ENCODE measurements at places on chromosomes 3 and 15. TPM values are rescaled to one million over a fixed set of nuclear protein-coding genes. Genes with fewer than 3 reads are reported as not detected.

DNA sequence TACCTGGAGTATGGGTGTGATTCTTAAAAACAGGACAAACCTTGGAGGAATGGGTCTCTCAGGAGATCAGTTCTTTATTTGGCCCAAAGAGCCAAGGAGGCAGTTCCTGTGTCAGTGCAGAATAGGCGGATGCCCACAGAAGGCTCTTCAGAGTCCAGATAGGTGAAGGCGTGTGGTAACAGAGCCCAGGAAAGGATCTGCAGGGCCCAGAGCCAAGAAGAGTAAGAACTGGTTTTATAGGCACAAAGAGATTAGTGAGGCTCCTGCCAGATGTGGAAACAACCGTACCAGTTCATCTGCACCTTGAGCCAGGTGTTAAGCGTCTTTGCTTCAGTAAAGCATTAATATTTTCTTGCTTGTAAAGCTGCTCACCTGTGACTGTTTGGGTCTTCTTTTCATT, 140.1 kb upstream of the BFSP2 start:
- no peak for DNase-seq

- DNase-seq = no peak
These were observed 618.2 kb upstream of the ZNF717 start for GRCh38 chr3:76403556-76403955.

- no peak for DNase-seq
These were observed 297.1 kb downstream of the UACA start for GRCh38 chr15:70466305-70466704.

The CAND2 gene
- total RNA-seq = 4.3 TPM

The POPDC2 gene
- 2.4 TPM for total RNA-seq

DNA sequence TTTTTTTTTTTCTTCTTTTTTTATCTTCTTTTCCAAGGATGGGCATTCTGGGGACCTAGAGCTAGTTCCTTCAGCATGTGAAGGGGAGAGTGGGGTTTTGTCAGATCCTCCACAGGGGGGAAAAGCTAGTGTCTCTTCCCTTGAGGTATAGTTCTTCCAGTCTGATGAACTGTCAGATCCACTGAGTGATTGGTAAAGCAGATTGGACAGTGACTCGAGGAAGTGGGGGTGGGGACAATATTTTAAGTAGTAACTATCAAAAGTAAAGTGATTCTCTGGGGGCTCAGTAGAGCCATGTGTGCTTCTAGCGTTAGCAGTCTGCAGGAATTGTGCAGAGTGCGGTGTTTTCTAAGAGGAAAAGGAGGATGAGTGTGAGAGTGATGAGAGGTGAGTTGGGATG, 62.0 kb upstream of the TRIM71 start:
- no peak for DNase-seq

GRCh38 chr3:132549890-132550578, 47.0 kb upstream of the ACKR4 start:
- DNase-seq = no peak

GRCh38 chr15:33959844-33960548, 8.3 kb upstream of the CHRM5 start:
- no peak for DNase-seq

DNA sequence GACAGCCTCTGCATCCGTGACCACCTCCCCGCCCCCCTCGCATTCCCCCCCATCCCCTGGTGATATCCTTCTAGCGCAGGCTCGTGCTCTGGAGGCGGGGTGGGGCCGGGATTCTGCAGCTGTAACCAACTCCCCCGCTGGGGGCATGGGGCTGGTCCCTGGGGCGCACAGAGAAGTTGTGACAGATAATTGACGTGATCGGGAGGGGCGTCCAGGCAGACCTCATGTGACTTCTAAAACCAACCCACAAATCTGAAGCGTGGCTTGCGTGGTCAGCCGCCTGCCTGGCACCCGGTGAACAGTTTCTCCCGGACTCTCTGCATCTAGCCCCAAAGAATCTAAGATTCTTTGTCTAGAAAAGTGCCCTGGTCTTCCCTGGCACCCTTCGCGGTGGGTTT, 100.6 kb upstream of the IGF1R start:
- DNase-seq = peak; percentile 79

DNA sequence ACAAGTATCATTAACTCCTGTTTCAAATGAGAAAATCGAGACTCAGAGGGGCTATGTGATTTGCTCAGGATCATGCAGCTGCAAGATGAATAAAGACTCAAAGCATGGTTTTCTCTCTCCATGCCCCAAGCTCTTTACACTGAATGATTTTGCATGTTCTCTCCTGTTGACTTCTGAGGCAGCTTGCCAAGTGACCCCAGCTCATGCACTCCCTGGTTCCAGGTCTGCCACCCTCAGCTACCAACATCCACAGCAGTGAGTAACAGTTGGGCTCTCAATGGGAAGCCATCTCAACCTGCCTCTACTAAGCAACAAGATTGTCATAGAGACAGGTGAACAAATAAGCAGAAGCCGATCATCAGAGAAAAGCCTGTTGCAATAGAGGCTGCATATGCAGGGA, 116.9 kb upstream of the GADL1 start:
- DNase-seq = no peak

The SSR3 gene
- total RNA-seq = 56.6 TPM

The U2SURP gene
- 47.4 TPM for total RNA-seq

- no peak for DNase-seq
These were observed 21.6 kb downstream of the FANCD2 start for GRCh38 chr3:10047876-10048275.

DNA sequence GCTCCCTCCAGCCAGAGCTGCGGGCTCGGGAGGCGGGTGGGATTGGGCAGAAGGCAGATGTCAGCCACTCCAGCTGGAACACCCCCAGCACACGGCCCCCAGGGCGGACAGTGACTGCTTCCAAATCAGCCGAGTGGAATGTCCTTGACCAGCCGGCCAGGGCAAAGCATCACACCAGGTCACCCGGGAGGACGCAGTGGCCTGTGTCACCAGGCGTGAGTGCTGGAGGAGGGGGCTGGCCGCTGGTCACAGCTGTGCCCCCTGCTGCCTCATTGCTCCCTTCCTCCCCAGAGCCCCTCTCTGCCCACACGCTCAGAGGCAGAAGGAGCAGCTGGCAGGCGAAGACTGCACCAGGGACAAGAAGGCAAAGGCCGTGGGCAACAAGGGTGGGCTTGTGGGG, 33.5 kb downstream of the NTRK3 start:
- no peak for DNase-seq

- DNase-seq = no peak
These were observed 110.1 kb downstream of the DNAH12 start for GRCh38 chr3:57434041-57434440.

- DNase-seq = no peak
These were observed 37.7 kb upstream of the HES1 start for GRCh38 chr3:194098081-194098842.

GRCh38 chr3:134608771-134609435, 41.9 kb downstream of the KY start:
- no peak for DNase-seq

GRCh38 chr15:48090666-48091065, 30.1 kb upstream of the SLC24A5 start:
- DNase-seq = no peak

DNA sequence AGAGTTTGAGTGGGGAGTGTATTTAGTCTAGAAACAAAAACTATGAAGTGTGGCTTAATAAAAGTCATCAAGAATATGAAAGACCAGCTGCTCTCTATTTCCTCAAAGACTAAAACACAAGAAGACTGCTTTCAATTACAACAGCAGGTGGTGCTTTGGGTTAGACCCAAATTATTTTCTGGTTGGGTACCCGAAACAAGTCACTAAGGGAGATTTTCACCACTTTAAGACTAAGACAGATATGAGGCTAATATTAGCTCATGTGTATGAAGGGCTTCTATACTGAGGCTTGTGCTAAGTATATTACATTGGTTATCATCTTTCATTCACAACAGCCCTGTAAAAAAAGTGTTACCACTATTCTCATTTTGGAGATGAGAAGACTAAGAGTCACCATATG, 43.1 kb downstream of the COL8A1 start:
- DNase-seq = no peak

The ANKDD1A gene
- 4.8 TPM for total RNA-seq

- DNase-seq = no peak
These were observed 281.8 kb downstream of the FAM43A start for GRCh38 chr3:194967151-194968117.

The WNT7A gene
- 7.0 TPM for total RNA-seq

GRCh38 chr3:158918008-158918407, 116.2 kb downstream of the MFSD1 start:
- no peak for DNase-seq

The TMEM158 gene
- 1.7 TPM for total RNA-seq

The PGBD4 gene
- 1.2 TPM for total RNA-seq

The SNTN gene
- total RNA-seq = 6.3 TPM

DNA sequence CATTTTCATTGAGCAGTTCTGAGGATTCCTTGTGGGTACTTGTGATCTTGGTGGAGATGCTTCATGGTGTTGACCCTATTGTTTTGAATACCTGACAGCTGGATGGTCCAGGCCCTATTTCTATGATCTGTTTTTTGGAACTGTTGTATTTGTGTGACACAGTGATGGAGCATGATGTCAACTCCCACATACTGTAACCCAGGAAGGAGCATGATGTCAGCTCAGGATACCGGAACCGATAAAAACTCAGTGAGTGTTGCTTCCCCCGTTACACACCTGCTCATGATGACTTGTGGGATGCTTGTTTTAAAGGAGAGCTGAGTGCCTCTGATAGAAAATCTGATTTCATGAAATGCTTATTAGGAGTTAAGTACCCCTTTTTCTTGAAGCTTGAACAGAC, 45.1 kb downstream of the ZBTB38 start:
- DNase-seq = no peak

The PRICKLE2 gene
- 68.9 TPM for total RNA-seq

- no peak for DNase-seq
These were observed 19.4 kb downstream of the CMTM8 start for GRCh38 chr3:32257641-32258438.

The MINAR1 gene
- total RNA-seq = not detected

The PRSS50 gene
- 0.30 TPM for total RNA-seq

GRCh38 chr3:123202451-123202850, 708 bp downstream of the SEC22A start:
- no peak for DNase-seq

- no peak for DNase-seq
These were observed 149.5 kb downstream of the ALDH1A2 start for GRCh38 chr15:57915827-57916531.

The RTP3 gene
- not detected for total RNA-seq

DNA sequence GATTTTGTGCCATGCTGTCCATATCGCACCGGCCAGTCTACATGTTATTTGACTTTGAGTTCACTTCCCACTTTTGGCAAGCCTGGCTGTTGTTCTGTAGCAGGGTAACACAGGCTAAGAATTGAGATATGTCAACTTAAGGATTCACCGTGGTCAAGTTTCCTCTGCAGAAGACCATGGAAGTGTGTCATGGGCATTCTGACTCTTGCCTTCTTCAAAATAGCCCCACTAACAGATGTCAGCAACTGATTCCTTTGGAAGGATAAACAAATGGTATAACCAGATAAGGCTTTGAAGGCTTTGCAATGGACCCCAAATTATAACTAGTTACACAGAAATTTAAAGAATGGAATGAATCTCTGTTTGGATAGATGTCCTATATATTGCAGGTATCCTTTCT, 20.1 kb upstream of the CD47 start:
- no peak for DNase-seq

DNA sequence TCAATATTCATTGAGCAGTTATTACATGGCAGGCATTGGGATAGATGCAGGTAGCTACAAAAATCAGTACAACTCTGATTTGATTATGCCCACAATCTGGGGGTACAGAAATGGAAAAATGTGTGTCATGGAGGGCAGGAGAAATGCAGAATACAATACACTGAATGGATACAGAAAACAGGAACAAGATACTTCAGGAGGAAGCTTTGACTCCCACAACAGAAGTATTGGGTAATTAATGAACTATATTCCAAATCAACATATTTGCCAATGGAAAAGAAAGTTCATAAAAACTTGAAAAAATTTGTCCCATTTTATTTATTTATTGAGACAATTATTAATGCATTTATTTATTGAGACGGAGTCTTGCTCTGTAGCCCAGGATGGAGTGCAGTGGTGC, 207.0 kb downstream of the SUCLG2 start:
- DNase-seq = no peak

GRCh38 chr15:70770863-70771262, 7.5 kb upstream of the UACA start:
- DNase-seq = no peak

The VILL gene
- total RNA-seq = 5.6 TPM

DNA sequence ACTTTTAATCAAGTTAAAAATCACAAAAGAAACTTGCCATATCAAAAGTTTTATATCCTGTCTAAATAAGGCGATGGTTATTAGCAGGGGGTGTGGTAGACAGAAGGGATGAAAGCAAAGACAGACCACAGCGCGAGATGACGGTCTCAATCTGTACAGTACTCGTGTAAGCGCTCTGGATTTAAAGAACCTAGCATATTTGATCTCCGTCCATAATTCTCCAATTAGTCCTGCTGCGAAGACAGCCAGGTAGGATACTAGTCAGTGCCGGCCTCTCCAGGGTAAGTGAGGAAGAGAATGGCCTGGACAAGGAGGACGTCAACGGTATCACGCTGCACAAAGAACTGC, 701 bp downstream of the SGO1 start:
- no peak for DNase-seq

DNA sequence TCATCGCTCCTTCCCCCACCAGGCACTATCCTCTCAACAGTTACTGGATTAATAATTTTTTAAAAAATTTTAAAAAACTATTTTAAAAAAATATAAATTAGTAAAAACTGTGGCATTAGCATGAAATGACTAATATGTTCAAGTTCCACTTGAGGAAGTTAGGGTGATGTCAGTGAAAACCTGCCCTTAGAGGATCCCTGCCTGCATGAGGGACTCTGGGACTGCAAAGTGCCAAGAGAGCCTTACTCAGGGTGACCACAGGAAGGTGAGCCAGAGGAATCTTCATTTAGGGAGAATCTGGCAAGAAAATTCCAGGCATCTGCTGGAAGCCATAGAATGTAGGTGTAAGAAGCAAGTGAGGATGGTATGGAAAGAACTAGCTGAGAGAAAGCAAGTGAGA, 157.7 kb upstream of the BCL6 start:
- DNase-seq = no peak

The C3orf22 gene
- not detected for total RNA-seq

The ACVR2B gene
- 9.4 TPM for total RNA-seq

The C3orf62 gene
- 7.2 TPM for total RNA-seq

GRCh38 chr15:51731549-51732267, 5.7 kb downstream of the LYSMD2 start:
- no peak for DNase-seq

The LRRC3B gene
- not detected for total RNA-seq

GRCh38 chr15:99424131-99424571, 141.6 kb upstream of the MEF2A start:
- peak; percentile 16 for DNase-seq

GRCh38 chr3:131075632-131076328, 49.1 kb downstream of the NEK11 start:
- no peak for DNase-seq

The DCP1A gene
- total RNA-seq = 12.2 TPM

DNA sequence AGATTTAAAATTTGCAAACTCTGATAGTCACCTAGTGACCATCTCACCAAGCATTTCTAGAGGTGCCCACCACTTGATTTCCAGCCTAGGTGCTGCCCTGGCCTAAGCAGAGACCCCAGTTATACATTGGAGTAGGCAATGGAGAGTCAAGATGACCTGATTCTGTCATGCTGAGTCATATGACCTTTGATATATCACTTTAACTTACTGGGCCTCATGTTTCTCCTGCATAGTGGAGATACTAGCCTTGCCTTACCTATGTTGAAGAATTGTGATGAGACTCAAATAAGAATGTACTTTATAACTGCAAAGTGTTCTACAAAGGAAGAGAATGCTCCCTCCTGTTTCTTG, 75.5 kb upstream of the XCR1 start:
- DNase-seq = no peak

GRCh38 chr3:185732782-185733181, 92.1 kb downstream of the IGF2BP2 start:
- no peak for DNase-seq
